ENCODE measurements at places on chromosomes 2 and 18.

DNA sequence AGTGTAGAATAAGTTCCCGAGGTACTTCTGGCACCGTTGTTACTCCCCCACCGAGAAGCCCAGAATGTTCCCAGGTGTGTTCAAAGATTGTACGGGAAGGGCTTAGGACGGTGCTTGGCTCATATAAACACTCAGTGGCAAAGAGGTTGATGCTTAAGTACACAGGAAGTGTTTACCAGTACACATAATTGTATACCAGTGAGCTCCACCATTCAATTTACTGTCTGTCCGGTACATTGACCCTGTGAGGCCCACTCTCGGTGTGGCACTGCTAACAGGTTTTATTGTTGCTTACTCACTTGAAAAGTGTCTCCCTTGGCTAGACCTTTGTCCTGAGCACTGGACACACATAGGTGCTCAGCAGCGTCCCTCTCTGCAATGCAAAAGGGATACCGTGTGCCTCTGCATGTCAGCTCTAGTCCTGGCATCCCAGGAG lies 191.0 kb downstream of the NEDD4L start:
- DNase-seq: no peak

- DNase-seq: no peak
Observed at GRCh38 chr2:23567161-23567756, 182.3 kb downstream of the KLHL29 start.

GRCh38 chr2:195496991-195497390 lies 160.0 kb upstream of the SLC39A10 start:
- no peak for DNase-seq

GRCh38 chr2:134401789-134402188 lies 147.9 kb downstream of the MGAT5 start:
- DNase-seq: no peak

All from ecto neural progenitor cell (in vitro differentiated cells).